Activated effector memory CD4-positive, alpha-beta T cell treated with Interleukin-2 at 50 U/mL for 16 hours (primary cell): ENCODE measurements at places on chromosomes 7 and 10.

DNA sequence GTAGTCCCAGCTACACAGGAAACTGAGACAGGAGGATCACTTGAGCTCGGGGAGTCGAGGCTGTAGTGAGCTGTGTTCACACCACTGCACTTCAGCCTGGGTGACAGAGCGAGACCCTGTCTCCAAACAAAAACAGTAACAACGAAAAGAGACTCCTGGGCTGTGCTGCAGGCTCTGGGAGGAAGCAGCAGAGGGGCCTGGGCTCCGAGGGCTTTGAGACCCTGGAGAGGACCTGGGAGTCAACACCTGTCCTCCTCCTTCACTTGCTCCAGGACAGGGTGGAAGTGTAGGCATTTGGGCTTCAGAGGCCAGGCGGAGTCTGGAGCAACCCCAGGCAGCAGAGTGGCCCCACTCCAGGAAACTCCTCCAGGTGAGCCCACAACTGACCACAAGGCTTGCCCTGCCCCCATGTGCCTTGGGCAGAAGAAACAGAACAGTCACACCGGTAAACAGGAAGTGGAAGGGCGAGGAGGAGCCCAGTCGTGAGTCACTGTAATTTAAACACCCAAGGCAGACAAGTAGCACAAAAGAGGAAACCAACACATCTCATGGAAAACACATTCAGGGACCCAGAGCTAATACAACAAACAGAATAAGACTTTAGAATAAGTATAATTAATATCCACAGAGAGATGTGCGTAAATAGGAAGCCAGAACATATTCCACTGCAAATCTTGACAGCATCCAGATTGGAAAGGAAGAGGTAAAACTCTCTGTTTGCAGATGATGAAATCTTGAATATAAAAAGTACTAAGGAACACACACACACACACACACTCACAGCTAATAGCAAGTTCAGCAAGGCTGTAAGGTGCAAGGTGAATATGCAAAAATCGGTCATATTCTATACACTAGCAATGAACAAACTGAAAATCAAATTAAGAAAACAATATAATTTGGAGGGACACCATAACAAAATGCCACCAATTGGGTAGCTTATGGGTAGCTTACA lies 20.5 kb upstream of the RASGEF1A start:
- peak; percentile 73 for DNase-seq

GRCh38 chr10:71213127-71213621 lies 804 bp downstream of the UNC5B start:
- DNase-seq = no peak

DNA sequence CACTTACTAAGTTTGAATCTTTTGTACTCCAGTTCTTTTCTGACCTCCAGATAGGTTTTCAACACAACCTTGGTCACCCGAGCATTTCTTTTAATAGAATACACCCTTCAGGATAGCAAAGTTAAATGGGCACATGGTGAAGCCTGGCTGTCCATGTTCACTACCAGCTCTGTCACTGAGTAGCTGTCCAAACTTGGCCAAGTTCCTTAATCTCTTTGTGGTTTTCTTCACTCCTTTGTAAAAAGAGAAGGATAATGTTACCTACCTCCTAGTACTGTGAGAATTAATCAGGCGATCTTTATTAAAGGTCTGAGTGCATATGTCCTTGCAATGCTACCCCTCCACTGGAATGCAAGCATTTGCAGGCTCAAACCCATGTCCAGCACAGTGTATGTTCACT lies 128.1 kb upstream of the PTPRZ1 start:
- DNase-seq = no peak

- no peak for DNase-seq
Observed at GRCh38 chr10:132595021-132595420, 57.4 kb downstream of the INPP5A start.

DNA sequence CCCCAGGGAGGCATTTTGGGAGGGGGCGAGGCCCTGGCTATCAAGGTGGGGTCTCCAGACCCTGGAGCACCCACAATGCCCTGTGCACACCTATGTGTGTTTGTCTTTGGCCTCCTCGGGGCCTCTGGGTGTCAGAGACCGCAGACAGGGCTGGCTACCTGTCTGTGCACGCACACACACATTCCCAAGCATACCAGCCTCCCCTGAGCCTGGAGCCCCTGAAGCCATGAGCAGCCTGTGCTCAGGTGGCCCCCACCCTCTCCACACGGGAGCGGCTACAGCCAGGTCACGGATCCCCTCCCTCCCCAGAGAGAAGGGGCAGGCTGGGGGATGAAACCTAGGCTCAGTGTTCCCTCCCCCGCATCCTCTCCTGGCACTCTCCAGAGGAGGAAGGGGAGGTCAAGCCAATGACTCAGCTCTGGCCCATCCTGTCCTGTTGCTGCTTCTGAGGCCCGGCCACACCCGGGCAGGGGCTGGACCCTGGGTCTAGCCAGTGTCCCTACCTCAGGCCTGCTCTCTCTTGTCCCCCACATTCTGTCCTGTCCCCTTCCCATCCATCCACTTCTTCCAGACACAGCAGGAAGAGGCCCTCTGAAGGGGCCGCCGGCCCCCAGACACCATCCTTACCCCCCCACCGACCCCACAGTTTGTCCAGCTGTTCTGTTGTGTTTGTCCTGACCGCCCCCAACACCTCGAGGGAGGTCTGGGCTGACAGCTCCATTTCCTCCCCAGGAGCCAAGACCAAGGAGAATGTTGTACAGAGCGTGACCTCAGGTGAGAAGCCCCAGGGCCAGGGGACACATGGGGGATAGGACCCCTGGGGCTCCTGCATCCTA lies 720 bp downstream of the SNCG start:
- no peak for DNase-seq

DNA sequence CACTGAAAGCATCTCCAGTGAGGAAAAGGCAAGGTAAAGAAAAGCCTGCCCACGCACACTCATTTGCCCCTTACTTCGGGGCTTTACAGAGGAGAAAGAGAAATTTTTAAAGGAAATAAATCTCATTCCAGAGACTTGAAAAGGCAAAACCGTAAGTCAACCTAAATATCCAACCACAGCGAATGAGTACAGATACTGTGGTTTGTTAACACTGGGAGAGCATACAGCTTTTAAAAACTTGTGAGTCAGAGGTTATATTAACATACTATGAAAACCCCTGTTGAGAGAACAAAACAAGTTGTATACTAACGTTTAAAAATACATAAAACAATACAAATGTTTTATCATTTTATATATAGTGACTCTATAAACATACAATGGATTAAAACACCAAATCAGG lies 28.6 kb upstream of the ST7 start:
- DNase-seq = no peak

GRCh38 chr7:33039903-33040292 lies 22.7 kb downstream of the NT5C3A start:
- DNase-seq = no peak

DNA sequence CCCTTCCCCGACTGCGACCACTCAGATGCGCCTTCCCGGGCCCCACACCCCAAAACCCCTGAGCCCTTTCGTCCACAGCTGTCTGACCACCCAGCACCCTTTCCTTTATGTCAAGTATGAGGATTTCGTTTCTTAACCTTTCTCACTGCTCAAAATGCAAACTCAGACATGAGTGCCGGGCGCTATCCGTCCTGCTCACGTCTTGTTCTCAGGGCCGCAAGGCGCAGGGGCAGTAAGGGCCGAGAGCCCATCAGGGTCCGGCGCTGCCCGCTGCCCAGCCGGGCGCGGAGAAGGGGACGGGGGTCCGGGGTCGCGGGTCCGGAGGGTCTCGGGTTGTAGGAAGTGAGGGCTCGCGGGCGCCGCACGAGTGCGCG lies 670 bp upstream of the RBM33 start:
- DNase-seq = no peak

GRCh38 chr10:84424731-84425167 lies 96.4 kb downstream of the CCSER2 start:
- DNase-seq = no peak

DNA sequence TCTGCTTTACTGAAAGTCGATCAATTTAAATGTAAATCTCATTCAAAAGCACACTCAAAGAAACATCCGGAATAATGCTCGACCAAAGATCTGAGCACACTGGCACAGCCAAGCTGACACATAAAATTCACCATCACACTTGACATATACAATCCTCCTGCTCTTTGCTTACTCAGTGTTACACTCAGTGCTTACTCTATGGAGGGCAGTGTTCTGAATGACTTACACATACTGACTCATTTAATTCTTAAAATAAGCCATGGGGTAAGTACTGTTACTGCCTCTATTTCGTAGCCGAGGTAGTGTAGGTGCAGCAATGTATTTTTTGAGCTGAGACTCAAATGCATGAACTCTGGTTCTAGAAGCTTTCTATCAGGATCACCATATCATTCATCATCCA lies 421.5 kb upstream of the LRRN3 start:
- DNase-seq = no peak

DNA sequence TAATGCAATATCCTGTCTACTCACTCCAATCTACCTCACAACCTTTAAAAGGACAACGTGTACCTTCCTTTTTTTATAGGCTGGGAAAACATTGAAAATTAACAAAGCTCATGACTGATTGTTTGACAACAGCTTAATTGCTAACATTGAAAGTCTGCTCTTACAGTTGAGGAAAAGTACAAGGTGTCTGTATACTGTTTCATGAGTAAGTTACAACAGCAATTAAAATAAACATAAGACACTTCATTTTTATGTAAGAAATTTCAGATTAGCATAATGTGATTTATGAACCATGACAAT lies 28.6 kb upstream of the NCAPG2 start:
- no peak for DNase-seq

DNA sequence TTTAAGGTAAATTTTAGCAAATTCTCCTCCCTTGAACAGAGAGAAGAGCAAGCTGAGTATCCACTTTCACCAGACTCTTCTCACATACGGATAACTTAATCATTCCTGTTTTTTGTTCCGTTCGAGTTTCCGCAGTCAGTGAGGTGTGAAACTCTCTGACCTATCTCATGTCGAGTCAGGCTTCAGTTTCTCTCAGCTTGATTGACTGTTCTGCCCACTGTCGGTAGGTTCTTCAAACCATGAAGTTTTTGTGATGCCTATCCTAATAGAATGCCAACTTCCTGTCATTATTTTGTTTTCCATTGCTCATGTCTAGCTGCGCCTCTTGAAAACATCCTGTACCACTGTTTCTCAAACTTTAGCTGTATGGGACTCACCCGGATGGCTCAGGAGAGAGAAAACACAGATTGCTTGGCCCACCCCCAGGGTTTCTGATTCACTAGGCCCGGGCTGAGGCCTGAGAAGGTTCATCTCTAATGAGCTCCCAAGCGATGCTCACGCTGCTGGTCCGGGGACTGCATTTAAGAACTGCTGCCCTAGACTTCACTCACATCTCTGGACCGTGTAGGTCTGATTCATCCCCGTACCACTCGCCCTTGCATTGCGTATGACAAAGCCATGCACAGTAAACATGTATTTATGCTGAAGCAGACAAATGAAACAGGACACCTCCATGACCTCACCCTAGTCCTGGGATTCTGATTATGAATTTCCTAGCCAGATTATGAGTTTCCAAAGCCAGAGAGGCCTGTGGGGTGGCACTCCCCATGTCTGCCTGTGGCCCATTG lies 208.4 kb upstream of the AGK start:
- DNase-seq = no peak

DNA sequence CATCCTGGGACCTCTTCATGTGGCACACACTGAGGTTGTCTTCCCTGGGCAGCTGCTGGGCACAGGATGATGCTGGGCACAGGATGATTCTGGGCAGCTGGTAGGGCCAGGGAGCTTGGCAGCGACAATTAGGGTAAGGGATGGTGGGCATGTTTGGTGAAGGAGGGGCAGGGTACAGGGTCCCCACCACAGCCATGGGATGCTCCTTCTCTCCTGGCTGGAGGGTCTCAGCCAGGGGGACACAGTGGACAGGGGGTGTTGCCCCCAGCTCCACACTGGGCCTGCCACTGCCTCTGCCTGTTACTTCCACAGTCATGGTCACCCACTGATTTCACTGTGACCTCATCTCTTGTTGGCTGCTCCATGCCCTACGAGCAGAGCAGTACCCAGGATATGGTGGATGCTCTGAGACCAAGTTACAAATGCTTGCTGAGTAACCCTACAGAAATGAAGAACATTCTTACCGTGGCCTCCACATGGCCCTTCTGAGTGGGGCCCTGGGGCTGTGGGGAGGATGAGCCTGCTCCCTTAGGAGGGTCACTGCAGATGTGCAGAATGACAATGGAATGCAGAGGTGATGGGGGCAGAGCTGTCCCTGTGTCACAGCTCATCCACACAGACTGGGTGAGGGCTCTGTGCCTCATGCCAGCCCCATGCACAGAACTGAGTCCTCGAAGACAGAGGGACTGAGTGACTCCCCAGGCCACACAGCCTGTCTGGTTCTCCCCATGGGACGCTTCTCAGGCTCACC lies 28.4 kb upstream of the RET start:
- no peak for DNase-seq

- DNase-seq = no peak
Observed at GRCh38 chr10:7407368-7408290, 3.2 kb downstream of the SFMBT2 start.

GRCh38 chr7:50822706-50823105 lies 40.0 kb upstream of the GRB10 start:
- no peak for DNase-seq

DNA sequence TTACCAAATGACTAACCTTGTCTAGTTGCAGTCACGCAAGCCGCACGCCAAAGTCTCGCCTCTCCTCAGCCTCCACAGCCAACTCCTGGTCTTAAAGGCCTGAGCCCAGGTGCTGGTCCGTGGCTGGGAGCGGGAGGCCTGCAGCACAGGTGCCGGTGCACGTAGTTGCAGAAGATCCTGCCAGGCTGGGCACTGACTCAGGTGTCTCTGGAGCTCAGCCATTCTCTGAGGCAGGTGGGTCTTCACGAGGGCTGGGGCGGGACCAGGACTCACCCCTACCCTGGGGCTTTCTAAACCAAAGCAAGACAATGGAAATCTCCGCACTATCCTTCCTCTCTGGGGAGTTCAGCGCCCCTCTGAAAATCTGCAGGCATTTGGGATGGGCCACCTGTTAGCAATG lies 216.4 kb downstream of the MLLT10 start:
- no peak for DNase-seq

- DNase-seq = no peak
Observed at GRCh38 chr10:69640196-69640980, 10.3 kb downstream of the FAM241B start.

- DNase-seq = no peak
Observed at GRCh38 chr10:28559618-28560017, 26.7 kb downstream of the WAC start.

- DNase-seq = no peak
Observed at GRCh38 chr10:126997801-126998590, 92.8 kb downstream of the DOCK1 start.
